ENCODE measurements at places on chromosomes 3 and 15.

DNA sequence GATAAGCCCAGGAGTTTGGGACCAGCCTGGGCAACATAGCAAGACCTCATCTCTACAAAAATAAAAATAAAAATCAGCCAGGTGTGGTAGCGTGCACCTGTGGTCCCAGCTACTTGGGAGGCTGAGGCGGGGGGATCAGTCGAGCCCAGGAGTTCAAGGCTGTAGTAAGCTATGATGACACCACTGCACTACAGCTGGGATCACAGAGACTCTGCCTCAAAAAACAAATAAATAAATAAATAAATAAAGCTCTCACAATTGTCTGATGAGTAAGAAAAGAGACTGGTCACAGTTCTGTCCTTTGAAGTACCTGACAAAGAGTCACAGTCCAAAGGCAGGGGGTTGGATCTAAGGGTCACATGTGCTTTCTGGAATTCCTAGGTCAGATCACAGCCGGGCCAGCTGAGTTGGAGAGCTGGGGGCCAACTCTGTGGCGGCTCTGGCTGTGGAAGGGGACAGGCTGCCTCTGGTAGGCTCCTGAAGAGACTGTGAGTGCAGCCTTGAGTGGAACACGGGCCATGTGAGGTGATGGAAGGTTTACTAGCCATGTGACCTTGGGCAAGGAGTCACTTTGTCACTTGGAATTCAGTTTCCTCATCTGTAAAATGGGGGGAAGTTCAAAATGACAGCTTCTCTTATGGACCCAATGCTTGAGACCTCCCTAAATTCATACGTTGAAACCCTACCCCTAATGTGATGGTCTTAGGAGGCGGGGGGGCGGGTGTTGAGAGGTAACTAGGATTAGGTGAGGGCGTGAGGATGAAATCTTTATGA lies 47.2 kb downstream of the WHAMM start:
- no peak for DNase-seq

DNA sequence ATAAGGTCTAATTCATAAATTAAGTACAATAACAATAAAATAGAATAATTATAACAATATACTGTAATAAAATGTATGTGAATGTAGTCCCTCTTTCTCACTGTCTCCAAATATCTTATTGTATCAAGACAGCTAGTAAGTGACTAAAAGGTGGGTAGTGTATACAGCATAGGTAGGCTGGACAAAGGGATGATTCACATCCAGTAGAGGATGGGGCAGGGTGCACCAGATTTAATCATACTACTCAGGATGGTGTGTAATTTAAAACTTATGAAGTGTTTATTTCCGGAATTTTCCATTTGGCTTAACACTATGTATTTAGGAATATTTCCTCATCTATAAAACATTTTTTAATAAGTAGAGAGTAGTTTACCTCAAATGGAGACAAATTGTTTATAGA lies 876.1 kb upstream of the CADM2 start:
- no peak for DNase-seq

GRCh38 chr3:45841757-45842491 lies at the start of gene LZTFL1:
Gene LZTFL1 (minus strand): TSS chr3:45842119. CDS start chr3:45841991, 128 bp downstream.
- DNase-seq, result no peak

- no peak for DNase-seq
Measured at GRCh38 chr15:87209891-87210689, 1046.4 kb downstream of the NTRK3 start.

DNA sequence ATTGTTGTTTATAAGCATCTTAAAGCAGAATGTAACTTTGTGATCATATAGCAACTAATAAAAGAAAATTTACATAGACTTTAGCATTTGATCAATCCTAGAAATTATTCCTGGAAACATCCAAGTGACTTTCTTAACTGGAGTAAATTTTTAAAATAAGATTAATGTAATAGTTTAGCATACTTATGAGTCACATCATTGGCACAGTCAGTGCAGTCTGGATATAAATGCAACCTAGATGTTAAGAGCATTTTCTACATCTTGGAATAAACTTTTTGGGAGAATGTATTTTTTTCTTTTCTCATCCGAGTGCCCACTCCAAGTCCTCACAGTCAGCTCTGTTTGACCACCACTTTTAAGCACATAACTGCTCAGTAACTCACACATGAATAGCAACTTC lies 324.6 kb upstream of the PLSCR5 start:
- no peak for DNase-seq

All from NK-92 treated with Interleukin-12 subunit alpha and Interleukin-12 subunit beta, amount 100 ng/mL, for 24 hours (cell line).